ENCODE measurements at places on chromosomes 16 and 17.

DNA sequence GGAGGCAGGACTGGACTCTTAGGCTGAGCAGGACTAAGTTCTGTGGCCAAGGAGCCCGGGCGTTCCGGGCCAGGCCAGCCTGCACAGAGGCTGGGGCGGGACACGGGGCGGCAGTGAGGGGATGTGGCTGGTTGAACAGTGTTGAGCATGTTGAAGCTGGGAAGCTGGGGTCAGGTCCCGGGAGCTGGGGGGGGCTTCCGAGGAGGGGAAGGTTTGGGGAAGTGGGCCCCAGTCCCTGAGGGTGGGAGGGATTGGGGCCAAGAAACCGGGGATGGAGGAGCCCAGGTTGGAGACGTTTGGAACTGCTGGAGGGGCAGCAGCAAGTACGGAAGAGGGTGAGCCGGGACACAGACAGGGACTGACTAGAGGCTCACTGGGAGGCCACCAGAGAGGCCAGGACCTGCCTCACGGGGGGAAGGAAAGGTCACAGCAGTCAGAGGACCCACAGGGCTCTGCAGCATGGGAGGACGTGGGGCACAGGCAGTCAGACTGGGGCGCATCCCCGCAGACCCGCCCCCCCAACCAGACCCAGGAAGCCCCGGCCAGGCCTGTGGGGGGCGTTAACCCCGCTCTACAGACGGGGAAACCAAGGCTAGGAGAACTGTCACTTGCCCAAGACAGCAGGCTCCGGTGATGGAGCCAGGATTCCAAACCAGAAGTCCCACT lies 9.5 kb downstream of the TAX1BP3 start:
- DNase-seq, result no peak

GRCh38 chr16:48323783-48324775 lies 61.1 kb downstream of the SIAH1 start:
- DNase-seq, result no peak

GRCh38 chr17:77317091-77317750 lies 176.5 kb downstream of the SEC14L1 start:
- DNase-seq, result no peak

- no peak for DNase-seq
Observed at GRCh38 chr16:68948230-68948910, 105.0 kb downstream of the TANGO6 start.

DNA sequence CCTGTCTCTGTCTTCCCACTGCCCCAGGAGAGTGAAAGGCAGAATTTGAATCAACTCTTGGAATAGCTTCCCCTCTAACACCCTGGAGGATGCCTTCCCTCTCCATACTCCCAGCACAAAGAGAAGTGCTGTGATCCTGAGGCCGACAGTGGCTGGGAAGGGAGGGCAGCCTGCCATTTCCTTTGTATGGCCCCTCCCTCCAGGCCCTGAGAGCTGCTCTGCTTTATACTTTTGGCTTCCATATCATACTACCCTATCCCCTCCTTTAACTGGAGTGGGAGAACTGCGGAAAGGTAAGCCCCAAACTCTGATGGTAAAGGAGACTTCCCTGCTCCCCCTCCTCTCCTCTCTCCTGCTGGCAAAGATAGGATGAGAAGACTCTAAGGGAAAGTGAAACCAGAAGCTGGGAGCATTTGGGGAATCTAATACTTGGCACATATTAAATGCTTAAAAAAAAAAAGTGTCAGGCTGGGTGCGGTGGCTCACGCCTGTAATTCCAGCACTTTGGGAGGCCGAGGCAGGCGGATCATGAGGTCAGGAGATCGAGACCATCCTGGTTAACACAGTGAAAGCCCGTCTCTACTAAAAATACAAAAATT lies 4.1 kb upstream of the MED24 start:
- no peak for DNase-seq

- DNase-seq, result no peak
Observed at GRCh38 chr16:85670840-85671239, 17.9 kb downstream of the GINS2 start.

DNA sequence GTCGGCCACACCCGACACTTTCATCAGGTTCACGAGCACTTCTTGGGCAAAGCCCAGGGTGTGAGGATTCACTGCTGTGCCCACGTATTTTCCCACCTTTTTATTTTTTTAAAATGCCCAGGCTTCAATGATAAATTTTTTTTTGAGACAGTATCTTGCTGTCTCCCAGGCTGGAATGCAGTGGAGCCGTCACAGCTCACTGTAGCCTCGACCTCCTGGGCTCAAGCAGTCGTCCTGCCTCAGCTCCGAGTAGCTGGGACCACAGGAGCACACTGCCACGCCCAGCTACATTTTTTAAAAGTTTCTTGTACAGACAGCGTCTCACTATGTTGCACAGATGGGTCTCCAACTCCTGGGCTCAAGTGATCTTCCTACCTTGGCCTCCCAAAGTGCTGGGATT lies 17.8 kb downstream of the UTS2R start:
- DNase-seq, result no peak

- DNase-seq, result no peak
Observed at GRCh38 chr17:47275245-47275984, 21.8 kb downstream of the ITGB3 start.

DNA sequence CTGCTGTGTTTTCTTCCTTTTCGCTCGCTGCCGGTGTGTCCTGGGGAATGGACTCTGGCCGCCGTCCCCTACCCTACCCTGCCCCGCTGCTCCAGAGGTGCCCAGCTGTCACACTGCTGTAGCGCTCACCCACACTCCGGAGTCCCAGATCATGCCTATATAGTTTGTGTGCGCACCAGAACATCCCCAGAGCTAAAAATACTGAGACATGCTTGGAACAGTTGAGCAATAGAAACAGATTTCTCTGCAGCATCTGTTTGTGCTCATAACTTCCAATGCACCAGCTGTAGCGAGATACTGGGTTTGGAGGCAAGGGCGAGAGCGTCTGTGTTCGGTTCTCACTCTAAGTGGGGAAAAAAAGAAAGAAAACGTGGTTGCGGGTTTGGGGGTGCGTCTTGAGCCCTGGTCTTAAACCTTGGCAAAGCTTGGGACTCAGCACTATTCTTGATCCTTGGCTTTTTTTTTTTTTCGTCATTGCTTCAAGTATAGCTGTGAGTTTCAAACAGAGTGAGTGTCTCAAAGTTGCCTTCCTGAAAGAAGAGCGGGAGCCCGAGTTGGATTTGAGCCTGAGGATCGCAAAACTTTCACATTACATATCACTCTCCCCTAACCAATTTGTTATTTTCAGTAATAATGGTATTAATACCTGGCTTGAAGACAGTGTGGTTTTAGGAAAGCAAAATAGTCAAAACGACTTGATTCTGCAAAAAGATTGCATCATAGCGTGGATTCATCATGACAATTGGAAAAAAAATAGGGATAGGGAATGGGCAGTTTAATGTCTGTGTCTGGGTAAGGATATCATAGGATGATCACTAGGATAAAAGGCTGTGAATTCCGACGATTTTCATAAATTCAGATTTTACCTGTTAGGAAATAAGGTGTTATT lies 621 bp downstream of the KCNJ2 start:
- DNase-seq, result no peak

GRCh38 chr17:33927732-33928133 lies 327.4 kb upstream of the CCL2 start:
- DNase-seq, result no peak

- no peak for DNase-seq
Observed at GRCh38 chr16:69233124-69233523, 46.2 kb downstream of the SNTB2 start.

DNA sequence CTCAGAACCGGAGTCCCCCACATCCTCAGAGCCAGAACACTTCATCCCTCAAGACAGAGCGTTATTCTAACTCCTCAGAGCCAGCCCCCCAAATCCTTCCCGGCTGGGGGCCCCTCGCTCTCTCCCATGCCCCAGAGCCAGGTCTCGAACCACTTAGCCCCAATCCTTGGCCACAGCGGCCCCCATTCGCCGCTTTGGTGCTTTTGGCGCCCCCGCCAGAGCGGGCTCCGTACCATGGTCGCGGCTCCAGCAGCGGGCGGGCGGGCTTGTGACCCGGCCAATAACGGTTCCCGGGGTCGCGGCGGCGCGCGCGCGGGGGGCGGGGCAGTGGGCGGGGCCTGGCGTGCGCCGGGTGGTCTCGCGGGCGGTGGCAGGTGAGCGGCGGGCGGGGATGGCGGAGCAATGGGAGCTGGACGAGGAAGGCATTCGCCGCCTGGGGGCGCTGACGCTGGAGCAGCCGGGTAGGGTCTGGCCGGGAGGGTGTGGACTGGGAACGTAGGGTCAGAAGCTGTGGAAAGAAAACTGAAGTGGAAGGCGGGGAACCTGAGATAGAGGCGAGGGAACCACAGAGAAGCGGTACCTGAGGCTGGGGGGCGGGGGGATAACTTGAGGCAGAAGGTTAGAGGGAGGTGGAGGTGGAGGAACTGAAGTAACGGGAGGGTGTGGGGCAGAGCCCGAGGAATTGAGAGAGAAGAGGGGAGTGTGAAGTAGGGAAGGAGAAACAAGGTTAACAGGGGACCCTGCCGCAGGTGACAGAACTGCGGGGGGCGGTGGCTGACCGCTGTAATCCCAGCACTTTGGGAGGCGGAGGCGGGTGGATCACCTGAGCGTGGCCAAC lies at the start of the genes KCTD19 and LRRC36:
KCTD19 (minus strand) TSS at position 270 of the 838 bp plus-strand sequence; CDS start at position 236, 34 bp downstream.
LRRC36 (plus strand) TSS at position 344 of the 838 bp plus-strand sequence; CDS start at position 392, 48 bp downstream.
- peak; percentile 28 for DNase-seq

- no peak for DNase-seq
Observed at GRCh38 chr17:10051112-10051511, 146.0 kb upstream of the RCVRN start.

DNA sequence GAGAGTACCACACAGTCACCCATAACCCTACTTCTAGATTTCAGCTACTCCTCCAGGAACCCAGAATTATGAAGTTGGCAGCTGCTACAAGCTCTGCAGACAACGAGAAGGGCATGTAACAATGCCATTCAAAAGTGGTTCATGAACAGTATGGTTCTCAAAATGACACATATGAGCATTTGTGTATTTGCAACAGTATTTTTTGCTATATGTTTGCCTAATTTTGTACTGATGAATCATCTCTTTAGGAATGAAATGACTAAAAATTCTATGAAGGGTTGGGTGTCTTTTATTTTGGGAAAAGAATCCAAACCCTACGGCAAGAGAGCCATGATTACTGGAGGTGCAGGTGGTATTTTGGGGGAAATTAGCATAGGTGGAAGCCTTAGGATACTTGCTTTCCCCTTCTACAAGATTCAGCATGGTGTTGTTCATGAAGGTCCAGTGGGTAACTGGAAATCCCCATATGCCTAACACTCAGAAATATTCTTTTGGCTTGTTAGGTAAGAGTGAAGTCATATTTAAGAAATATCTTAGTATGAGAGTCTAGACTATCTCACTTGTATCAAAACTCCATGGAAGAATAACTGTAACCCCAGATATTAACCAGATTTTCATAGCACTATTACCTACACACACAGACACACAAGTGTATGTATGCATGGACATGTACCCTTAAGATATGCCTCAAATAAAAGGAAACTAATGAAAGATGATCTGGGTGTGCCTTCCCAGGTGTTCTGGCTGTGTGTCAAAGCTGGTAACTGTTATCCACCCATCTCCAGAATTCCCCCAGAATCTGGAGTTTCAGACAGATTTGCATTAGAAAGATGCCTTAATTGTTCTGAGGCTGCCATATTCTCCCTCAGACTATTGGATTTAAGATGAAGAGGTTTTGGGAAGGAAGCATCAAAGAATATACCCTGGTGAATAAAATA lies 688.2 kb upstream of the SOX9 start:
- DNase-seq, result no peak

- DNase-seq, result no peak
Observed at GRCh38 chr17:13541032-13541480, 60.7 kb downstream of the HS3ST3A1 start.

GRCh38 chr17:1515640-1516387 lies 598 bp downstream of the INPP5K start:
- DNase-seq, result no peak

GRCh38 chr16:49986351-49987124 lies 38.5 kb upstream of the CNEP1R1 start:
- no peak for DNase-seq

Data from stimulated activated CD8-positive, alpha-beta memory T cell treated with anti-CD3 and anti-CD28 coated beads, Interleukin-12 subunit alpha, Interleukin-12 subunit beta, amount 100 ng/mL, for 1 hour (primary cell).